ENCODE measurements at places on chromosomes 3 and 15.

DNA sequence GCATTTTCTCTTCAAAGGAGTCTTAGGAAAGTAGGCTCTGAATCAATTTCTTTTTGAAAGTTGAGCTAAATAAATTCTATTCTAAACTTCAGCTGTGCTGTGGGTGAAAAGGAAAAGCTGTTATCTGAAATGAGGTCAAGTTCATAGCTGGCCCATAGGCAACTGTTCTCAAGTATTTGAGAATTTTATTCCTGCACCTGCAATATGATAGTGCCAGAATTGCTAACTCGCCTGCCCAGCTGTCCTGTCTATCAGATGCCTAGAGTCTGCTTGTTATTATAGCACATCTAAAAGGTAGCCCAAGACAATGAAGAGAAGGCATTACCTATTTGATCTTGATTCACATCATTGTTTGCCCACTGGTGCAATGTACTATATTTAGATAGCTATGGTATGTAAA is 798.7 kb downstream of the DIPK2A start:
- DNase-seq: no peak

DNA sequence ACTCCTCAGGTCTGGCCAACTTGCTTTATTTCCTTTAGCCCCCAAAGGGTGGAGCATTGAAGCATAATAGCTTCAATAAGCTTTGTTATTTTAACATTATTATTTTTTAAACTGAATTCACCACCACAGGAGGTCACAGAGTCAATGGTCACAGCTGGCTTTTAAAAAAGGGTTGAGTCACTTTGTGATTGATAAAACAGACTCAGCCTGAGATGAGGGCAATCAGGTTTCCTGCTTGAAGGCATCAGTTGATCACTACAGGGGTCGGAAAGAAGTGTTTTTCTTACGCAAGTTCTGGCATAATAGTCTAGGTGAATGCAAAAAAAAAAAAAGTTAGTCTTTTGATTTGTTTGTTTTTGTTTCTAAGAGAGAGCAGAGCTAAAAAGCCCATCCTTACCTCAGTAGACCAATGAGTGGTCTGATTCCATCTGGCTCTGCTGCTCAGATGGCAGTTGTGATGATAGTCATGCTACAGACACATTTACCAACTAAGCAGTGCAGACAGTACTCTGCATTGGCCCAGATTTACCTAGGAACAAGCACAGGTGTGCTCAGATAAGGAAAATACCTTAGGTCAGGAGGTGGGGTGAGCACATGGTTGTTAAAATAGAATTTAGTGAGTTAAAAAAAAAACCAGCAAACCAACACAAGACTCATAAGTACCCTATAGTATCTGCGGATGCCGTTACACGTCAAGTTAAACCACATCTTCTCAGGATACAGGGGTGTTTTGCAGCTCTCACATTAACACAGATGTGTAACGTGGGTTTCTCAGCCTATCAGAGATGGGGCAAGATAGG is 22.6 kb downstream of the ZNF80 start:
- no peak for DNase-seq

DNA sequence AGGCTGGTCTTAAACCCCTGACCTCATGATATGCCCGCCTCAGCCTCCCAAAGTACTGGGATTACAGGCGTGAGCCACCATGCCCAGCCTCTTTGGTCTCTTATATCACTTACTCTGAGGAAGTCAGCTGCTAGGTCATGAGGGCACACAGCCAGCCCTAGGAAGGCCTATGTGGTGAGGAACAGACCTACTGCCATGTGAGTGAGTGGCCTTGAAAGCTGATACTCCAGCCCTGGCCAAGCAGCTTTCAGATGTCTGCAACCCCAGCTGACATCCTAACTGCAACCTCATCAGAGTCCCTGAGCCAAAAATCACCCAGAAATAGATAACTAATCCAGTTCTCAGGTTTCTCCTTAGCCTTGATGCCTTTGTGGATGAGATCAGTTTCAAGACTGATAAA is 224.3 kb downstream of the EDEM1 start:
- no peak for DNase-seq

- no peak for DNase-seq
Observed at GRCh38 chr3:52242039-52242438, 3.1 kb upstream of the TWF2 start.

- no peak for DNase-seq
Observed at GRCh38 chr3:183898028-183898431, 13.3 kb upstream of the PARL start.

GRCh38 chr15:75232826-75233503 is 25.2 kb upstream of the GOLGA6C start:
- DNase-seq: no peak
